Memory B cell (primary cell): ENCODE measurements at places on chromosomes 5 and 9.

GRCh38 chr5:175493726-175494125 lies 15.4 kb downstream of the SFXN1 start:
- no peak for DNase-seq

- no peak for DNase-seq
Observed at GRCh38 chr5:16881251-16881650, 54.8 kb downstream of the MYO10 start.

DNA sequence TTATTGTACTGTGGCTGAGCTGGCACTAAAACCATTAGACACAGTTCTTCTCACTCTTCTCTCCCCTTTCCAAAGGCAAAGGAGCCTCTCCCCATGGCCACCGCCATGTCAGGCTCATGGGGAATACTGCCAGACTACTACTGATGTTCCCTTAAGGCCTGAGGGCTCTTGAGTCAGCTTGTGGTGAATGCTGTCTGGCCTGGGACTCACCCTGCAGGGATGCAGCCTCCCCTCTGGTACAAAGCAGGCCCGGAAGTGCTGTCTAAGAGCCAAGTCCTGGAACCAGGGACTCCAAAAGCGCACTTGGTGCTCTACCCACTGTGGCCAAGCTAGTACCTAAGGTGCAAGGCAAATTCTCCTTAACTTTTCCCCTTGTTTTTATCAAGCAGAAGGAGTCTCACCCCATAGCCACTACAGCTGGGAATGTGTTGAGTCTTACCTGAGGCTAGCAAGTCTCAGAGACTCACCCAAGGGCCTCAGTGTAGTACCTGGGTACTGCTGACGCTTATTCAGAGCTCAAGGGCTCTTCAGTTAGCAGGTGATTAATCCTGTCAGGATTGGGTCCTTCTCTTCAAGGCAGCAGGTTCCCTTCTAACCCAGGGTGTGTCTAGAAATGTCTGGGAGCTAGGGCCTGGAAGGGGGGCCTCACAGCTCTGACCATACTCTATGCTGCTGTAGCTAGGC lies 33.2 kb upstream of the C5orf46 start:
- DNase-seq: no peak

- DNase-seq: no peak
Observed at GRCh38 chr5:36938129-36938528, 61.6 kb downstream of the NIPBL start.

- no peak for DNase-seq
Observed at GRCh38 chr5:38104497-38105230, 153.7 kb upstream of the EGFLAM start.

DNA sequence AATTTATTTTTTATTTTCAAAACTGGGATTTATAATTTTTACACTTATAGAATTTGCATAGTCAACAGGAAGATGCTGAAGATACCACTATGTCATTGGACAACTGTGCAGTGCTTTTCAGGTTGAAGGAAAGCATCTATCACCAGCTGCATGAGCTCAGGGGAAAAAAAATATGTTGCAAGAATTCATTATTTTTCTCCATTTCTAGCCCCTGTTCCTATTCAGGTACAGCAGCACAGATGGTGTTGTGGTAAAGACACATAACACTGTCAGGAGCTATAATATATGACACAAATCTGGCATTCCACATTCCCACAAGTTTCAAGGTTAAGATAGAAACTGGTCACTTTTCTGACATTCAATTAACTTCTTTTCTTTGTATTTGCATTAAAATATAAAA lies 1088.6 kb downstream of the MAT2B start:
- DNase-seq: no peak

DNA sequence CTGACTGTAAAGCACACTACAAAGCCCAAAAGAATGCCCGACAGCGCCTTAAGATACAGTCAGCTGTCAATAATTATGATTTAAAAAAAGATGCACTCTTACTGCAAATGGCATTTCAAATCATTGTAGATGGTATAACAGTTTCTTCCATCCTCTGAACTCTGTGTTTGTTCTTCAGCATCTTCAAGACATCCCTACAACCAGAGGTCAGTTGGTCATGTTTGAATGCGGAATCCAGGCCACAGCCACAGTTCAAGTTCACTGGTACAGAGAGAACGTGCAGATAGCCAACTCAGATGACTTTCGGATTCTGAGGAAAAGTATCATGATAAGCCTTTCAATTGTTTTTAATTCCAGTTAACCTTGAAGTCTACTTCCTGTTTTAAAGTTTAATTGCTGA lies 8.7 kb upstream of the MYOT start:
- no peak for DNase-seq

- DNase-seq: no peak
Observed at GRCh38 chr9:71675857-71676165, 92.5 kb downstream of the CEMIP2 start.

GRCh38 chr5:36441280-36441679 lies 139.6 kb upstream of the RANBP3L start:
- DNase-seq: no peak

- DNase-seq: no peak
Observed at GRCh38 chr5:178573216-178573615, 17.0 kb downstream of the COL23A1 start.

DNA sequence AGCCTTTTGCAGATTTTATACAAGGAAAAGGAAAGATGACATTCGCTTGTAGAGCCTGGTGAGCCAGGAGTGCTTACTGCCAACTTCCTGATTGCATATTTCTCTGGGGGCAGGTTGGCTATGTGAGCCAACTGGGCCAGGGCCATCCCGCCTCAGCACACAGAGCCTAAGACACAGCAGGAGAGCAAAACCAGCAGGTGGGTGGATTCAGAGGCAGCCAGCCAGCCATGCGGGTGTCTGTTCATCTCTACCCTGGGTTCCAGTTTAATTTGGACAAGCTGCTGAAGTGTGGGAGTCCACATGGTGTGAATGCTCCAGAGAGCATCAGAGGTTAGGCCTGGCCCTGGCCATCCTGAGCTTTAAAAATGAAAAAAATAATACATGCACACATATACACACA lies 291.4 kb downstream of the ARHGEF28 start:
- no peak for DNase-seq

GRCh38 chr9:18596920-18597319 lies 123.0 kb downstream of the ADAMTSL1 start:
- DNase-seq: no peak

DNA sequence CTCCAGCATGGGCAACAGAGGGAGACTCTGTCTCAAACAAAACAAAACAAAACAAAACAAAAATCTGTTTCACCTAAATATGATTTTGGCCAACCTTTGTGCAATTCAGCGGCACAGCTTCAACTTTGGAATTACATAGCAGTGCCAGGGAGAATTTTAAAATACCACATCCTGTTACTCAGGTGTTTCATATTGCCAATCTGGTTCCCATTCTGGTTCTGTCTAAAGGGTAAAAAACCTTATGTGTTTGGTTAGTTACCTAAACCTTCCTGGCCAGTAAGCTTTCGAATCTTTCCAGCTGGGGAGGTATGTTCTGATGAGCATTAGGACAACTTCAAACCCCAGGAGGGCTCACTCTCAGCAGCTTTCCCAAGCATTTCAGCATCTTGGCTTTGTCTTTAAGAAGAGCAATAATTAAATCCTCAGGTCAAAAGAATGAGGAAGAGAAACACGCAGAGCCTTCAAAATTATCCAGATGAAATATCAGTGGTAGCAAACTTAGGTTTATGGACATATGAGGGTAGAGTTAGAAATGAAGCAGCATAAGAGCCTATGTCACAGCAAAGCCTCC lies 2.7 kb downstream of the DAB2 start:
- no peak for DNase-seq

- DNase-seq: no peak
Observed at GRCh38 chr5:12147513-12147912, 243.3 kb upstream of the CTNND2 start.

DNA sequence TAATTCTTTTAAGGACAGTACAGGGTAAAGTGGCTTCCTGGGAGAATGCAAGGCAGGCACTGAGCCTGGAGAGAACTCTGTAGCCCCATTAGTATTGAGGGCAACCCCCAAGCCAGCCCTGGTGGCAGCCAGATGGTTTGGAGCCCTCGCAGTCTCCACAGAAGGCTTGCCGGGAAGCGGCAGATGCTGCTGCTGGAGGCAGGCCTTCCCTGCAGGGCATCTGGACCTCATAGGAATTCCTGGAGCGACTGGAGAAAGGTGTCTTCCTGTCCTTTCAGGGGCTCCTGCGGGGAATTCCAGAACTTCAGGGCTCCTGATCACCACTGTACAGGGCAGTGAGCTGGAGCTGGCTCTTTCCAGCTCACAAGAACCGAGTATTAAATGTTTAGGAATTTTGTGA lies 167.5 kb downstream of the INSYN2B start:
- no peak for DNase-seq

DNA sequence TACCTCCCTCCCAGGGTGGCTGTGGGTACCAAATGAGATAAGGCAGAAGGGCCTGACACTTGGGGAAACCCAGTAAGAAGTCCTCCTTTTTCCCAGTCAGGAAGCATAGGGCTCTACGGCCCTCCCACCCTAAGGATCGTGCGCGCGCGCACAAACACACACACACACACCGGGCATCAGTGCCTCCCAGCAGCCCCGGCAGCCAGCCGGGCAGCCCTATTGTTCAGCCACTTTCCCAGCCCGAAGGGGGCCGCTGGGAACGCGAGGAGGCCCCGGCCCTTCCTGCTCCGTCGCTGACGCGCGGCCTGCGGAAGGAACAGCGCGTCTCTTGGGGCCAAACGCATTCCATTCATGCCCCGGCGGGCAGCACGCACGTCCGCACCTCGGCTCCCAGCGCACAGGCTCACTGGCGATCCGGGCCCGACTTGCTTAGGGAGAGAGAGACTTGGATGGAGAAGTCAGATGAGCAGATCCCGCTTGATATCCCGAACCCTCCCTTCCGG lies 22.6 kb downstream of the DUSP1 start:
- DNase-seq: no peak

- no peak for DNase-seq
Observed at GRCh38 chr9:131629825-131630204, 84.5 kb downstream of the PRRT1B start.

DNA sequence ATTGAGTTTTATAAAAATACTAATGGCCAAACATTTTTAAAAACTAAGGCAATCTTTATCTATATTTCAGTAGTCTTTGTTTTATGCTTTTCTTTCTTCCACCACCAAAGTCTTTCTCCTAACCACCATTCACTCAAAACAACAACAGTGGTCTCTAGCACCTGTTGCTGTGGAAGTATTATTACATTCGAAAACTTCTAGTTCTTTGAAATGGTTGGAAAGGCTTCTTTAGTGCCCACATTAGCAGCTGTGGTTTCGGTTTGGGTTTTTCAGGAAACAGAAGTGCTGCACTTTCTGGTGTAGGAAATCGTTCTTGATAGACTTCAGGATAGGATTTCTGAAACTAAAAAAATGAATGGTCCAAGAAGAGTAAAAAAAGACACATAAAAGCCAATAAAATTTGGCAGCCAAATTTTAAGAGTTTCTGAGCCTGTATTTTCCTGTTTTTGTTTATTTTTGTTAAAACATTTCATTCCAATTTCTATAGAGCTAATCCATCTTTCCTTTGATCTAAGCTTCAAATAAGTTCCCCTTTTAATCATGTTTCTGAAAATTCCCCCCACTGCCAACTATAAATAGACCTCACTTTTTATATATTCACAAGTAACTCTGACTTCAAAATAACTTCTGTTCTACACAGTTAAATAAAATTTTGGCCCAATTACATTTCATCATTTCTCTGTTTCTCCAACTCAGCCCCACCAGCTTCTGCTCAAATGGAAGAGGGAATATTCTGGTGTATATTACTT lies 102.2 kb downstream of the DEPDC1B start:
- DNase-seq: no peak

- DNase-seq: no peak
Observed at GRCh38 chr5:158841481-158842276, 258.0 kb downstream of the EBF1 start.

GRCh38 chr9:94976077-94976476 lies 249.6 kb downstream of the AOPEP start:
- no peak for DNase-seq

DNA sequence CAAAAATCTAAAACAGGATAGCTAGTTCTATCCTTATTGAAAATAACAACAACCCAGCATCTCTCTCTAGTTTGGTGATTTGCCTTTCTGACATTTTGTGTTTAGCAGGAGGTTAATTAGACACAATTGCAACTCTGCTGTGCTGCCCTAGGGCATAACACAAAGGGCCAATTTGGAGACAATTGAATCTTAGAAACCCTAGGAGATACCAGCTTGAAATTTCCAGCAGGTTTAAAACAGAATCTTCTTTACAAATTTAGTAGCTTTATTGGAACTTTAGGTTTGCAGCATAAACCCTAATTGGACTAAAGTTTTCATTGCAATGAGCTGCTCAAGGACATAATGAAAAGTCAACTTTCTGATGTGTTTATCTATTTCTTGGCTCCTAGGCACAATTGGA lies 166.7 kb upstream of the FER start:
- no peak for DNase-seq

GRCh38 chr5:1686016-1686802 lies 113.4 kb downstream of the MRPL36 start:
- DNase-seq: no peak

GRCh38 chr5:125530833-125531615 lies 784.6 kb upstream of the ZNF608 start:
- DNase-seq: no peak

GRCh38 chr5:33608344-33609041 lies 167.7 kb downstream of the TARS1 start:
- no peak for DNase-seq

- no peak for DNase-seq
Observed at GRCh38 chr5:38184627-38185026, 73.7 kb upstream of the EGFLAM start.

- no peak for DNase-seq
Observed at GRCh38 chr9:5840788-5841187, 7.9 kb upstream of the ERMP1 start.

GRCh38 chr5:66697796-66698564 lies 101.8 kb downstream of the MAST4 start:
- DNase-seq: no peak

DNA sequence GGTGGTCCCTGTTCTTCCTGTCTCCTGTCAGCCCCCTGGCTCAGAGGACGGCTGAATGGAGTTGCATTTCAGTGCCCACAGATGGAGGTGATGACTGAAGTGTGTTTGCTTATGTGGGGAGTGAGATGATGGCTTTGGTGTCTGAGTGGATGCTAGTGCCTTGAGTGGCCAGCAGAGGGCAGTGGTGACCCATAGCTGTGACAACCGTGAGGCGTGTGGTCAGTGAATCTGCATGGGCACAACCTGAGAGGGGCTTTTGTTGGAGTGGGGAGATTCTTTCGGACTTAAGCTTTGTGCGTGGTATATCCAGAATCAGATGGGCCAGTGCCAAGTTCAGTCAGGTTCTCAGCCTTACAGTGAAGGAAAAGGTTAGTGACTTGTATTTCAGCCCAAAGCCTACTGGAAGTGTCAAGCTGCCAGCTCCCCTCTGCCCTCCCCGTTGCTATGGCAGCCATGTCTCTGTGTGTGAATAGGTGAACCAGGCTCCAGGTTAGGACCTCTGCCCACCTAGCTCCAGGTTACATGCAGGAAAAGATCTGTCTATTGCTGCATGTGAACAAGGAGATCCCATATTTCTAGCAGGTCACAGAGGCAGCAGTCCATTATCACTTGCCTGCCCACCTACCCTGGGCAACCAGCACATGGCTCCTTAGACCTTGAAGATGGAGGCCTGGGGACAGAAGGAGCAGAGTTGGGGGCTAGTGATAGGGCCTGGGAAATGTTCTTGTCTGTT lies 14.7 kb upstream of the CXXC5 start:
- DNase-seq: peak; percentile 68

- DNase-seq: no peak
Observed at GRCh38 chr9:129553277-129553676, 67.6 kb downstream of the C9orf50 start.

GRCh38 chr5:127802477-127802865 lies 99.3 kb downstream of the CCDC192 start:
- no peak for DNase-seq

GRCh38 chr9:124873664-124874063 lies 11.7 kb downstream of the ARPC5L start:
- no peak for DNase-seq

- DNase-seq: no peak
Observed at GRCh38 chr5:168114444-168115017, 176.9 kb upstream of the WWC1 start.
